ENCODE measurements at places on chromosomes 13 and 19.

DNA sequence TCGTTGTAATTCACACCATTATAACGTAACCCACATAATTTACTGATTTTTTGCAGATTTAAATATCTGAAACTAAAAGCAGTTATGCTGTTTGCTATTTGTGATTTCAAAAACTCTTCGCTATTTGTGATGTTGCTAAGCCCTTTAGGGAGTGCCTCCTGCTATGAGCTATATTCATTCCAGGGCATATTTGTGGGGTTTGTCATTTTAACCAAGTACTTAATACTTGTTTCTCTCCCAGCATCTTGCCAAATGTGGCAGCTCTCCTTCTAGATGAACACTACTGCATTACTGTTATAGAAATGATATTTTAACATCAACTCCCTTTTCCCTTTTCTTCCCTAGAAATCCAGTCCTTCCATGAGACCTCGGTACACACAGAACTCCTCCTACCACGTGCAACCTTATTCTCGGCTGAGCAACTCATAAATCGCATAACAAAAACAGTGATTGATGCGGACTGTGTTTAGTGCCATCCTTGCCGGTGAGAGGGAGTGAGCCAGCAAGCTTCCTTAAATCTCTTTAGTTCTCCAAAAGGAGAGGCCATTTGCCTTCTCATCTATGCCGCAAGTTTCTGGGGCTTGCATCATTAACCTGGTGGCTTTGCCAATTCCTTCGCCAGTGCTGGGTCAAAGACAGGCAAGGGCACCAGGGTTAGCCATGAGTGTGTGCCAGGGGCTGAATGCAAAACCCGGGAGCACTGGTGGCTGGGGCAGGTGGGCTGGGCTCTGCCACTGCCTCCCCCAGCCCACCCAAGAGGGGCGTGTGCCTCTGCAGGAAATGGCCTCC is 33.4 kb downstream of the RFX2 start:
- no peak for DNase-seq

DNA sequence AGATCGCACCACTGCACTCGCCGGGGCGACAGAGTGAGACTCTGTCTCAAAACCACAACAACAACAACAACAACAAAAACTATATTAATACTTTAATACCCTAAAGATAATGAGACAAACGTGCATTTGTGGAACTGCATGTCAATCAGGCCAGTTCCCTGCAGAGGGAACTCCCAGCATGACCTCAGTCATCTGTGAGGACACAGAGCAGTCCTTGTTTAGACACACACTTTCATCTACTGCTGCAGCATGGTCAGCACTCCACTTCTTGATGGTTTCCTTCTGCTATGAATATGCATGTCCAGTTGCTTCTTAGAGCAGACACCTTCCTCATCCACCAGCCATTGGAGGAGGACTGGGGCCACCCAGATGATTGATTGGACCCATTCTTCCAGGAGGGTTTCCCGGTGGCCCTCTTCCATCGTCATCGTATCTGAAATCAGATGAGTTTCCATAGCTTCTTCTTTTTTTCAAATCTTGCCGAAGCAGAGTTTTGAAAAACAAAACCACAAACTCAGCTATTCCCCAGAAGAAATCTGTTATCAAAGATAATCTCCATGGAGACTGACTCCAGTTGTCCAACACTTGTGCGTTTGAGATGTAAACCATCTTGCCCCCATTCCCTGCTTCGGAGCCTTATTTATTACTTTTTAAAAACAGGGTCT is 26.5 kb downstream of the ZNF607 start:
- DNase-seq, result no peak

- no peak for DNase-seq
These were observed 4.8 kb downstream of the ZBTB7A start for GRCh38 chr19:4061683-4062418.

DNA sequence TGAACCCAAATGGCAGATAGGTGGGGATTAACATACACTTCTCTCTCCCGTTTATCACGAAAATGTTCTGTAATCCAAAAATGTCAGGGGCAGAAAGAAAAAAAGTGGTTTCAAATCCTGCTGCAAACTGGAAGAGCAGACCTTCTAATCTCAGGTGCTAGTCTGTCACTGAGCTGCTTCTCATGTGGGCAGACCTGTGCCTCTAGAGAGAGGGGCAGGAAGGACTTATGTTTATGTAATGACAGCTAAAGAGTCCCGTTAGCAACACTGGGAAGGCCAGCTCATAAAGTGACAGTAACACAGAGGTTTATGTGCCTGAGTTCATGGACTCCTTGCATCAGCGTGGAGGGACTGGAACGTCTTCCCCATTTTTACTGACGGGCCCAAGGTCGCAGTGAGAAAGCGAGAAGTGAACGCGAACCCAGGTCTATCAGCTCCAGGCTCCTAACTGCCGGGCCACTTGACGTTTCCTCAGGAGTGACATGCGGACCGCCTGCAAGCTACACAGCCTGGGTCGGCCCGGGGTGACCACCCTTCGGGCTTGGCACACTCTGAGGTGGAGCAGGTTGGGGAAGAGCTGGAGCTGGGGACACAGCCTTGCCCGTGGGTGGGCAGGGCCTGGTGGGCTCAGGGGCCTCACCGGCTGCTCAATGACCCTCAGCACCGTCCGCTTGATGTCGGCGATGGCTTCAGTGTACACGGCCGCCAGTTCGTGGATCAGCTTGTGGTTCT is 9.6 kb upstream of the RSPH6A start:
- DNase-seq, result no peak

GRCh38 chr13:73287831-73288230 is 229.0 kb downstream of the KLF5 start:
- DNase-seq, result no peak

- peak; percentile 56 for DNase-seq
These were observed 41.6 kb downstream of the TM9SF2 start for GRCh38 chr13:99542788-99543406.

DNA sequence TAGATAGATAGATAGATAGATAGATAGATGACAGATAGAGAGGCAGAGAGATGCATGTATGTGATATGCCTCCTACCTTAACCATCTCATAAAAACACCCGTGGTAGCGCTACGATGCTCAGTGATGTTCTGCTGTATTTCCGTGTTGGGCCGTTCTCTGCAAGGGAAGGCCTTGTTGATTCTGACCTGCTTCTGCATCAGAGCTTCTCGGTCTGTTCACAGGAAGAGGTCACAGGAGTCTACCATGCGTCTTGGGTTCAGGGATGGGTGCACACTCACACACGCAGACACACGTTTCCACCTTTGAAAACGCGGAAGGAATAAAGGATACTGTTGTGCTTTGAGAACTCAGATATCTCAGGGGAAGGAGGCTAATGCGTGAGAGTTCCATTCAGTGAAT is 316.9 kb downstream of the TEX29 start:
- DNase-seq, result no peak

- DNase-seq, result peak; percentile 62
These were observed 6.4 kb downstream of the AXL start for GRCh38 chr19:41225238-41226052.

- DNase-seq, result peak; percentile 72
These were observed 4.7 kb downstream of the ALOX5AP start for GRCh38 chr13:30739761-30740642.

DNA sequence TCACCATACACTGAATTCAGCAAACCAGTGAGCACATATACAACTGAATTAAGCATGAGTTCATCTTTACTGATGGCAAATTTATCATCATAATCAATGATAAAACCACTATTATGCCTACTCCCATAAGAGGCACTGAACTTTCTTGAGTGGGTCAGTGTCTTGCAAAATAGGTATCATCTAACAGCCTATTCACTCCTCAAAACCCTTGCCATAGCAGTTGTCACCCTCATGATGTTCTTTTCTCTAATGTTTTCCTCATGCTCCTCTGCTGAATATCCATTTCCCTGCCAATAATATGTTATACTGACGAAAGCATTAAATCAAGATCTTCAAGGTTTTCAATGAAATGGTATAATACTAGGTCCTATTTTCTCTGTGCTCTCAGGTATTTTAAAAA is 5.6 kb downstream of the ARGLU1 start:
- DNase-seq, result no peak

DNA sequence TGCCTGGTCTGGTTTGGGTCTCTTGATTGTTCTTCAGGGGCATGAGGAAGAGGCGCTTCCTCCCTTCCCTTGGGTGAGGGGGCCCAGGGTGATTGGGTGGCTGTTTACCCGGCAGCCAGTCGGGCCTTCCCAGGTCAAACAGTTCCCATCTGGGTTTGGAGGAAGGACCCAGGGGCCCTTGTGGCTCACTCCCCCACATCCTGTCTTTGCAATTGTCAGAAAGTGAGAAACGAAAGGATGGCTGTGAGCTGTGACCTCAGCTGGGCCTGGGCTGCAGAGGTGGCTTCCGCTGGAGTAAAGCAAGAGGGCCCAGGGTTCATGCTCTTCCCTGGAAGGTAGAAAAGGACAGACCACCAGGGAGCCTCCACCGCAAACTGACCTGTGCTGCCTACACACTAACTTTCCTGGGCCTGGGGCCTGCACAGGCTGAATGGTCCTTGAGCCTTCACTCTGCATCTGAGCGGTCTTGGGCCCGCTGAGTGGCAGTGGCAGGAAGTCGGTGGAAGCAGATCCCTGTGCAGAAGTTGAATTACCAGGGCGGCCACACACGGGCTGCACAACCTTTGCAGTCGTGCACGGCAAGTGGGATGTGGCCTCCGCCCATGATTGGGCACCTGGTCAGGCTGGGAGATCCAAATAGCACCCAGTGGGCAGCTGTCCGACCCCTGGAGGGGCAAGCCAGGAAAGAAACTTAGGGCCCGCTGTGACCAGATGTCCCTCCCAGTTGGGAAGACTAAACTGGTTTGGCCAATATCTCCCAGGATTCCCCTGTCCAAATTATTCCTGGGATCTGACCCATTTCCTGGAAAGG is 5.3 kb upstream of the CD79A start:
- peak; percentile 74 for DNase-seq

DNA sequence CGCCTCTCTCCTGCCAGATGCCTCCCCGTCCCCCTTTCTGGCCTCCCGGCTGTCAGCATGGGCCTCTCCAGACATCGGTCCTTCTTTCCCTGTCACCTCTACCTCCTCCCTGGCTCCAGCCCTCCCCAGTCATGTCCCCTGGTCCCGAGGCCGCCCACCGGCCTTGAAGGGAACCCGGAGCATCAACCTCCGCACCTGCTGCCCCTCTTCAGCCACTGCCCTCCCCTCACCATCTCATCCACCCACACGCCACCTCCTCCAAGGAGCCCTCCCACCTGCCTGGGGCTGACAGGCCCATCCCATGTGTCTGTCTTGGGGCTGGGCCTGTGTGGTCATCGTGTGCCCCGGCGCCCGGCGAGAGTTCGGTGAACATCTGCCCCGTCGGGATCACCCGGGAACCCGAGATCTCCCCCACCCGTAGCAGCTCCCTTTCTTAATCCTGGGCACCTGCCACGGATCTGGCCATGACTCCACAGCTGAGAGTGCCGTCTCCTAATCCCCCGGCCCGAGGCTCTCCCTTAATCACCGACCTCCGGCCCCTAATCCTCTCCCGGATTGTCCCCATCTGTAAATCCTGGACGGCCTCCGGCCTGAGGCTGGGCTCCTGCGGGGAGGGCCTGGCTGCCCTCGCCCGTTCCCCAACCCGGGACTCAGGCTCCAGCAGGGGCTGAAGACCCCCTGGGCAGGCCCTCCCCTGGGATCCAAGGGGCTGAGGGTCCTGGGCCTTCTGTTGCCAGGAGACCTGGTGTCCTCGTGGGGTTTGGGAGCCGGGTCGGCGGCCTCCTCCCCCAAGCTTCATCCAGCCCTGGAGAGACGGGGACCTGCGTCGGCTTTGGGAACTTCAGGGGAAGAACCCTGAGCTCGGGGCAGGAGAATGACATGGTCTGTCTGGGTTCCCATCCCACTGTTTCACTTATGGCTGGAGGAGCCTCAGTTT is 5.9 kb downstream of the HCN2 start:
- DNase-seq, result no peak

GRCh38 chr13:48579165-48579918 is 46.5 kb upstream of the RCBTB2 start:
- no peak for DNase-seq

DNA sequence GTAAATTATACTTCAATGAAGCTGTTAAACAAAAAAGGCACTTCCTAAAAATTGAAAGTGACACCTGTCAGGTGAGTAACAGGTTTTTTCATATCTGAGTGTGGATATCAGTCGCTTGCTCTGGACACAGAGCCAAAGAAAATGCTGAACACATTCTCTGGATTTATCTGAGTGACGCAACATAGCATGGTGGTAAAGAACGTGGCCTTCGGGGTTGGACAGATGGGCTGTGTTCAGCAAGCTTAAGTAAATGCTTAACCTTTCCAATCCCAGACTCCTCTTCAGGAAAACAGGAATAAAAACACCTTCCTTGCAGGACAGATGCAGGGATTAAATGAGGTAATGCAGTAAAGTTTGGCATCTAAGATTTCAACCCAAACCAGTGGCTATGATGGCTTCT is 132.0 kb downstream of the FOXO1 start:
- DNase-seq, result no peak

- no peak for DNase-seq
These were observed 287 bp upstream of the ZSCAN22 start for GRCh38 chr19:58326501-58326913.

DNA sequence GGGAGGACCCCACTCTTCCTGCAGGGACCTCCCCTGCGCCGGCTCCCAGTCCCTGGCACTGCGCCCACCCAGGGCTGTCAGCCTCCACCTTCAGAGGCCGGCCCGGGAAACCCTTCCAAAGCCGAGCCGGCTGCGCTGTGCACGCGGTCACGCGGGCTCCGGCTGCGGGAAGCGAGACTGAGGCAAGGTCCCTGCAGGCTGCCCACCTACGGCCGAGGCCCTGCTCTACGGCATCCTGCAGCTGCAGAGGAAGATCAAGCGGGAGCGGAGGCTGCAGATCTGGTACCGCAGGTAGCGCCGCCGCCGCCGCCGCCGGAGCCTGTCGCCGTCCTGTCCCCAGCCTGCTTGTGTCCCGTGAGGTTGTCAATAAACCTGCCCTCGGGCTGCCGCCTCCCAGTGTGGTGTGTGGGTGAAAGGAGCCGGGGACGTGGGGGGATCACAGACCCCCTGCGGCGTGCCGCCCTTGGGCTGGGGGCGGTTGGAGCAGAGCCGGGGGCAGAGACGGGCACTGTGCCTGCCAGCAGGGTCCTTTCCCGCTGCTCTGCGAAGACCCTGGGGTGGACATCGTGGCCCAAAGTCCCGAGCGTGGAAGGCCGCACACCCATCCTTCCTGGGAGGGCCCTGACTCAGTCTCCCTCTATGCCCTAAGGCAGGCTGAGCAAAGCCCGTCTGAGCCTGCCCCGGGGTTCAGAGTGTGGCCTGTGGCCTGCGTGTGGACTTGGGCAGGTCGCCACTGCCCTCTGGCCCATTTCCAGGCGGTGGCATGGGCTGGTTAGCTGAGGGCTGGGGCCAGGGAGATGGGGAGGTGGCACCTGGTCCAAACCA is 5.9 kb downstream of the GAMT start:
- DNase-seq, result no peak

DNA sequence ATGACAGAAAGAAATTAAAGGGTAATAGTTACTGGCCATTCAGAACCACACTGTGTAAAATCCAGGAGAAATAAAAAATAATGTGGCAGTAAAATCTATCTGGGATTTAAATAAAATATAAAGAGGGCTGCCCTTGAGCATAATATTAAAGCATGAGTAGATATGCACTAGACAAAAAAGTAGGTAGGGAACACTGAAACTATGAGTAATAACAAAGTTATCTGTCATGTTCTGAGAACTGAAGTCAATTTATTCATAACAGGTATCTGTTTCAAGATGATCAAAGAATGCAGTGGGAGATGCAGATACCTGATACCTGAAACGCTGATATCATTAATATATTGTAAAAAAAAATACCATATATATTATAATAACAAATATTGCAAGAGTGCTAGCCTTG is 1672.0 kb downstream of the SLITRK5 start:
- no peak for DNase-seq
